ENCODE measurements at places on chromosomes 13 and 19.
A peak's percentile ranks its signal among the peaks of the same experiment; 100 is the strongest.

DNA sequence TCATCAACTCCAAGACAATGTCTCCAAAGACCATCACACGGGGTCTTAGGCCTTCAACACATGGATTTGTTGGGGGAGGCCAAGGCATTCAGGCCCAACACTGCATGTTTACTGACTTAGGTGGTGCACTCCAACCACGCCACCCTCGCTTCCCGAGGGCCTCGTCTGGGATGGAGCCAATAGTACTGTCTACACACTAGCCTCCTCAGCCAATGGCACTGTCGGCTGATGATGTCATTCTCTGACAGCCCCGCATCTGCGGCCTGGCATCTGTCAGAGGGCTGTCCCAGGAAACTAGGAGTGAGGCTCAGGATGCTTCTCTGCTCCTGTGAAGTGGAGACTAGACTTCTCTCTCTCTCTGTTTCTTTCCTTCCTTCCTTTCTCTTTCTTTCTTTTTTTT, 96.6 kb downstream of the TEX26 start:
- no peak for DNase-seq

GRCh38 chr13:35016362-35017112, 74.5 kb downstream of the NBEA start:
- DNase-seq: no peak

DNA sequence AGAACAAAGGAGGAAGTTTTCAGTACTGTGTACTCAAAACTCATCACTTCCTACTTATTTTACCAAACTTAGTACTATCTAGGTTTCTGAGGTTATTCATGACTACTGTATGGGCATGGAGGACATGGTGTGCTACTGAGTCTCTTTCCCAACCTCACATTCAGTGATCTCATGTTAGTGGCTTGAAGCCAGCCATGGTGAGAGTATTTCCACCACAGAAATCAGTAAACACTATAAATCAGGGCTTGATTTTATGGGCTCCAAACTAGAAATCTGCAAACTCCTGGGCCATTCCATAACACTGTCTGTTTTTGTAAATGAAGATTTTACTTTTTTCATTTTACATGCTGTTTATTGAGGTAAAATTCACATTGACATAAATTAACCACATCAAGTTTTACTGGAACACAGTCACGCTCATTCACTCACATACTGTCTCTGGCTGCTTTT, 19.7 kb downstream of the MED26 start:
- no peak for DNase-seq

- no peak for DNase-seq
These were observed 9.7 kb upstream of the HSH2D start for GRCh38 chr19:16133818-16134217.

DNA sequence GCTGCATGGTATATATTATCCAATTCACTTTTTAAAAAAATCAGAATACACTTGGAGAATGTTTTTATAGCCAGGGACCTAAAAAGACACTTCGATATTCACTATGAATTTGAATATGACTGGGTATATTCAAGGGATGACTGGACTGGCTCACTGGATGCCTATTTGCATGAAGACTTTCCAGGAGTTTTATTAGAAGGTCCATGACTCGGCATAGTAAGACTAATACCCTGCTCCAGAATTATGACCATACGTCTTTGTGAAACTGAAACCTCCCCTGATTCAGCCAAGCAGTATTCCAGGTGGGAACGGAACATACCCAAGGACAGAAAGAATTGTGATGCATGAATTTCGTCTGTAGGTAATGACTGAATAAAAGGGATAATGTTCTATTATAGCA, 3.9 kb upstream of the FAM216B start:
- DNase-seq: no peak

GRCh38 chr19:17183271-17183761, 31.8 kb upstream of the USE1 start:
- DNase-seq: no peak

DNA sequence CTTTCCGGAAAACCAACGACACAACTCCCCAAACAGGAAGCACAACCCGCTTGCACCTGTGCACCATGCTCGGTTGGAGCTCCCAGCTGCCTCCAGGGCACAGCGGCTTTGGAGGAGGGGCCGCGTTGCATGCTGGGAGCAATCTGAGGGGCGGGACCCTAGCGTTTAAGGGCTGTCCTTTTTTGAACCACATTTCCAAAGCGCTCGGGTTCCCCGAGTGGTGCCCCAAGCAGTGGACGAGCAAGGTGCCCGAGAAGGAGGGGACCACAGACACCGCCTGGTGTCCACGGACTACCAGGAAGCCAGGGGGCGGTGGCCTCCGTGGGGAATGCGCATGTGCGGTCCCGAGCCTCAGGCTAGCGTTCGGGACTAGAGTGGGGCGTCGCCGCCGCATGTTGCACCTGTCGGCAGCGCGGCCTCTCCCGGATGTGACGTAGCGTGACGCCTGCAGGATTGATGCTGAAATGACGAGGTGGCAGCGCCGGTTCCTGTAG, 11.9 kb upstream of the ZNF57 start:
- peak; percentile 27 for DNase-seq

DNA sequence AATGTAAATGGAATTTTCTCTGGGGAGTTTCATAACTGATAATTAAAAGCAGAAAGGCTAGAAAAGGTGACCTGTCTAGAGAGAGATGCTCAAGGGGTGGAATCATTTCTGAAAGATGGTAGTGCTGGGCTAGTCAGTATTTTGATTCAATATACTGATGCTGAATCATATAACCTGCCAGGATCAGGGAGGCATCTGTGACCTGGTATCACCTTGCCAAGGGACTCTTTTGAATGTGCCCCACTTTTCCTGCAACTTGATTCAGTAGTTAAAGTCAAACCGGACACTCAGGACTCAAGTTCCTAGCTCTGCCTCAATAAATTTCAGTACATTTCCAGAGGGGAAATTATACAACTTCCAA, 15.8 kb downstream of the LCP1 start:
- no peak for DNase-seq

- no peak for DNase-seq
These were observed 10.4 kb upstream of the ZNF8 start for GRCh38 chr19:58268344-58268743.

DNA sequence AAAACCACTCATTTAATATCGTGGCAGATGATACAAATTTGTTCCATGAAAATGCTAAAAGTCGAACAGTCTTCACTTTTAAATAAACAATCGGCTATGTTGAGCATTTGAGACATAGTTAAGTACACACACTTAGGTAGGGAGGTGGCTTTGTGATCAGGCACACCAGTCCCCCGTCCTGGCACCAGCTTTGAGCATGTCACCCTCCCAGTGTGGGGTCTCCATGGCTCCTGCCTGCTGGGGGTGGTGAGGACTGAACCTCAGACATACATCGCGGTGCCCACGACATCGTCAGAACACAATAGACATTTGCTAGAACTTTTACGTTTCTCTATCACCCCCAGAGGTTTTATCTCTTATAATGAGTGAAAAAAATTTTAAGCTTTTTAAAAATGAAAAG, 62.0 kb downstream of the RFX2 start:
- DNase-seq: no peak

DNA sequence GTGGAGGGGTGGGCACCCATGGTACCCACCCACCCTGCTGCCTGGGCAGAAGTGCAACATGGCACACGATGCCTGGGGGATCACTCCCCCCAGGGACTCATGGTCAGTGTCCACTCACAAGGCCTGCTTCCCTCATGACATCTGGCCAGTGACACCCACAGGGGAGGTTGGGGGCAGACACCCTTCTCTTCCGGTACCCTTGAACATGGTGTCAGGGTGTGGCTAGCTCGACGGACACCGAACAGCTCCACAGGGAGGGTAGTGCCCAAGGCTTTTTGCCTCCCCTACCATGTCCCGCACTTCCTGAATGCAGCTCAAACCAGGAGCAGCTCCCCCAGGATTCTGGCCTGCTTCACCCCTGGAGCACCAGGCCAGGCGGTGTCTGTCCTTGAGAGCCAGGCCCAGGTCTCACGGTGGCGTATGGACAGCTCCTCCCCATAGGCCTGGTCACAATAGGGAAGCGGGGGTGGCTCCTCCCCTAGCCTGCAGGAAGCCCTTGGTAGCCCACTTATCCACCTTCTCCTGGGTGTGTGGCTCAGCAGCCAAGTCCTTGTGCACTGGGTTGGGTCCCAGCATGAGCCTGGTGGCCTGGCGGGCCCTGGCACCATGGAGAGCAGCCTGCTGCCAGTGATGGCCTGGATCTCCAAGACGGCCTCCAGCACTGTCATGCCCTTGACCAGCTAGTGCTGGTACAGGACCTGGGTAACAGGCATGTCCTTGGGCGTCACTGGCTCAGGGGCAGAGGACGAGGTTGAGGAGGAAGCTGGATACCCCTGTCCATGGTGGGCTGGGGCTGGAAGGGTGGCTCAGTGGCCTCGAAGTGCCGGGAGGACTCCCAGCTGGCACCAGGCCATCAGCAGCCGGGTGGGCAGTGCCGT, 7.8 kb downstream of the ACP4 start:
- no peak for DNase-seq

GRCh38 chr13:42702716-42703115, 78.7 kb upstream of the FAM216B start:
- no peak for DNase-seq

GRCh38 chr13:39825886-39826285, 170.4 kb downstream of the COG6 start:
- no peak for DNase-seq

- no peak for DNase-seq
These were observed 15.1 kb downstream of the CRTC1 start for GRCh38 chr19:18698321-18699167.

GRCh38 chr19:13053761-13054625, 48.7 kb downstream of the LYL1 start:
- DNase-seq: no peak

GRCh38 chr19:5674714-5675113, 5.6 kb downstream of the MICOS13 start:
- no peak for DNase-seq

DNA sequence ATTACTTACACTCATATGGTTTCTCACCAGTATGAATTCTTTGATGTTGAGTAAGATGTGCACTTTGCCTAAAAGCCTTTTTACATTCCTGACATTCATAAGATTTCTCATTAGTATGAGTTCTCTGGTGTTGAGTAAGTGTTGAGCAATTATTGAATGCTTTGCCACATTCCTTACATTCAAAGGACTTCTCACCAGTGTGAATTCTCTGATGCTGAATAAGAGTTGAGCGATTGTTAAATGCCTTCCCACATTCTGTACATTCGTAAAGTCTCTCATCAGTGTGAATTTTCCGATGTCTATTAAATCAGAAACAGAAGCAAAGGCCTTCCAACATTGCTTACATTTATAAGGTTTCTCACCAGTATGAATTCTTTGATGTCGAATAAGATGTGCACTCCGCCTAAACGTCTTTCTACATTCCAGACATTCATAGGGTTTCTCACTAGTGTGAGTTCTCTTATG, 14.2 kb upstream of the ZFP30 start:
- DNase-seq: no peak

DNA sequence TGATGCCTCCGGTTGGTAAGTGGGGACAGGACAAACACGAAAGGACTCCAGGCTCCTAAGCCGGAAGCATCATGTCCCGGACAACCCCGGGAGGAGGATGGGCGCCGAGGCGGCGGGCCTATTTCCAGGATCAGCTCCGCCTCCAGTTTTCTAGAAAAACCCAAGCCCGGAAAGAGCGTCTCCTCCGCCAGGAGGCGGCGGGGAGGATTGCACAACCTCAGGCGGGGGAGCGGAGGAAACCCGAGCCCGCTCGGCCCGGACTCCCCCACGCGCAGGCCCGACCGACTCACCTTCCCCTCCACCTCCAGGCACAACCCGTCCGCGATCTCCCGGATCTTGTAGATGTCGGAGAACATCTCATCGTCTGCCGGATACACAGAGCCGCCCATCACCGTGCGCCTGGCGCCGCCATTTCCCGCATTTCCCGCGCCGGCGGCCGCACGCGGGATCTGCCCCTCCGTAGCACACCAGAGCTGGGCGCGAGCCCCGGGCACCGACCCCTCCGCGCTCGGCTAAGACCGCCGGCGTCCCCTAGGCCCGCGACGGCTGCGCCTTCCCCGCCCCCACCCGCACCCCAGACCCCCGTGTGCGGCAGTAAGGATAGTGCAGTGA, 455 bp downstream of the TPT1 start:
- peak; percentile 67 for DNase-seq

GRCh38 chr19:4342314-4342614, 1.1 kb upstream of the MPND start:
- no peak for DNase-seq

DNA sequence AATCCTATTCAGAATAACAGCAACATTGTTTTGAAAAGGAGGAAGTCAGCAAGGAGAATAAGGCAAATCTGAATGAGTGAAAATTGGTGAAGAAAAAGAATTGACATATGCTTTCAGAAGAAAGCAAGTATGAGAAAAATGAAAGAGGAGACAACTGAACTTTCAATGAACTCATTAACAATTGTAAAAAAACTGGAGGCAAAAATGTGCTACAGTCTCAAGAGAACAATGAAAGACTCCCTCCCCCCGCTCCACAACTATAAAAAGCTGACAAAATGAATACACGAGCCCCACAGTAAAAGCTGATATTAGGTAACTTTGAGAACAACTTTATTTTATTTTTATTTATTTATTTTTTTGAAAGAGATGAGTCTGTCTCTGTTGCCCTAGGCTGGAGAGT, 373.1 kb downstream of the DIAPH3 start:
- no peak for DNase-seq

- no peak for DNase-seq
These were observed 1.2 kb downstream of the ZNF784 start for GRCh38 chr19:55623130-55623529.

GRCh38 chr19:7199613-7200533, 94.3 kb downstream of the INSR start:
- no peak for DNase-seq

GRCh38 chr13:113859311-113860050, 4.4 kb downstream of the GAS6 start:
- DNase-seq: no peak

DNA sequence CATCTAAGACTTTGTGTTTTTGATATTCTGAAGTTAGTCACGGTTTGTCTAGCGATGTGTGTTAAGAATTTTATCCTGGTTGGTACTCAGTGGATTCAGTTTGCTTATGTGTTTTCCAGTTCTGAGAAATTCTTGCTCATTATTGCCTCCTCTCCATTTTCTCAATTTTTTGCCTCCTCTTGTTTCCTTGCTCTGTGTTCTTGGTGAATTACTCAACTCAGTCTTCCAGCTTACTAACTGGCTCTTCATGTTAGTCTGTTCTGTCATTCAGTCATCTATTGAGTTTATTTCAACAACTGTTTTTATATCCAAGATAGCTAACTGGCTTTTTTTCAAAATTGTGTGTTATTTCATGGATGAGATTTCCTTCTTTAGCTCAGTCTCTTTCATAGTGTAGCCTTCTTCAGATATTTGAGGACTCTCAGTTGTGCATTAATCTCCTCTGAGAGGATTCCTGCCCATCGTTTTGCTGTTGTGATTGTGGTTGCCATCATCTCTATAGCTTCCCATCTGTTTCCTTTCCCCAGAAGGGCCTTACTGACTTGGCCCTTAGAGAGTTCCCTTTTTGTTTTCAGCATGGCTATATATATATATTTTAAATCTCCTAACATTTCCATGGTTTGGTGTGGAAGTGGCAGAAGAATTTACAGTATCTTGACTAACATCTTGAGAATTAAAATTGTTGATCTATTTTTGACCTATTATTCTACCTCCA, 6.2 kb downstream of the SETDB2 start:
- no peak for DNase-seq

- DNase-seq: no peak
These were observed 1.8 kb downstream of the RABAC1 start for GRCh38 chr19:41957161-41957837.
